ENCODE measurements at places on chromosomes 2 and 18. TPM values are rescaled to one million over a fixed set of nuclear protein-coding genes. Genes with fewer than 3 reads are reported as not detected.

COL3A1 gene
- total RNA-seq = 875 TPM

- no peak overlapping the region for H3K27ac ChIP-seq
- DNase-seq = no peak
- H3K36me3 ChIP-seq = no peaks in the 10 kb centered on the region
- no peaks in the 10 kb centered on the region for H3K27me3 ChIP-seq
- H3K4me1 ChIP-seq = no peaks in the 10 kb centered on the region
- no peak overlapping the region for H3K4me3 ChIP-seq
Measured at GRCh38 chr2:122145856-122146255, 390.4 kb downstream of the TSN start.

TDRD15 gene
- 0.14 TPM for total RNA-seq

OR6B2 gene
- not detected for total RNA-seq

- H3K4me3 ChIP-seq = no peak overlapping the region
- H3K27me3 ChIP-seq = no peaks in the 10 kb centered on the region
- no peak for DNase-seq
- no peak overlapping the region for H3K27ac ChIP-seq
Measured at GRCh38 chr2:176702131-176702530, 432.9 kb downstream of the MTX2 start.

IL18RAP gene
- total RNA-seq = 32.1 TPM

DNA sequence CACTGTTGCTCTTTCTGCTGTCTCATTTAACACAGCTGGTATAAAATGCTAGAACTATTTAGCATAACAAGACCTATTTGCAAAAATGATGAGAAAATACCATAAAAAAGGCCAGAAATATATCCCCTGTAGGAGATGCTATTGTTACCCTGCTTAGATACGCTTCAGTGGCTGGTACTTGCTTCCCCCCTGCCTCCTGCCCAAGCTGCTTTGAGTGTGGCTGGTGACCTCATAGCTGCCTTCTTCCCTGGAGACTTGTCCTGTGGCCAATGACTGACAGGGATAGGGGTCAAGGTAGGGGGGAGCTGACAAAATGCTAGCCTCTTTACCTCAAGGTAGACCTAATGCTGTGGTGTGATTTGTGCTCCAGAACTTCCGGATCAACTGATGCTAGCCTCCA lies 150.2 kb upstream of the ZEB2 start:
- no peak overlapping the region for H3K4me3 ChIP-seq
- H3K27ac ChIP-seq = no peak overlapping the region
- no peaks in the 10 kb centered on the region for H3K27me3 ChIP-seq
- peaks cover 6% of the 10 kb centered on the region for H3K4me1 ChIP-seq
- no peak for DNase-seq

DNA sequence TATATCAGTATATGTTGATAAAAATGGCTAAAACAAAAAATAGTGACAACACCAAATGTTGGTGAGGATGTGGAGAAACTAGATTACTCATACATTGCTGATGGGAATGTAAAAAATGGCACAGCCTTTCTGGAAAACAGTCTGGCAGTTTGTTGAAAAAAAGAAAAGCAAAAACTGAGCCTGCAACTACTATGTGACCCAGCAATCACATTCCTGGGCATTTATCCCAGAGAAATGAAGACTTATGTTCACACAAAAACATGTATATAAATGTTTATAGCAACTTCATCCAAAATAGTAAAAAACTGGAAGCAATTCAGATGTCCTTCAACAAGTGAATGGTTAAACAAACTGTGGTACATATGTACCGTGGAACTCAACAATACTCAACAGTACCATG lies 7.5 kb upstream of the KDSR start:
- no peak for DNase-seq
- H3K27ac ChIP-seq = no peak overlapping the region
- no peak overlapping the region for H3K4me3 ChIP-seq
- no peaks in the 10 kb centered on the region for H3K4me1 ChIP-seq

DNA sequence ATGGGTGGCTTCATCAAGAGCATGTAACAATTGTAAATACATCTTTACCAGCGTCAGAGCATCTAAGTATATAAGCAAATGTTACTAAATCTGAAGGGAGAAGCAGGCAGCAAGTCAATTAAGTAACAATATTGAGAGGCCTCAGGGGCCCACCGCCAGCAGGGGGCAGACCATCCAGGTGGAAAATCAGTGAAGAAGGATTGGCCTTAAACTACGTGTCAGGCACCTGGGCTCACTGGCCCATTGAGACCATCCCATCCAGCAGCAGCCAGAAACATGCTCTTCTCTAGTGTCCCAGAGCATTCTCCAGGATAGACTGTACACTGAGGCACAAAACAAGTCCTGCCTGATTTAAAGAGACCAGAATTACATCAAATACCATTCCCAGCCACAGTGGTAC lies 96.2 kb upstream of the SNTG2 start:
- no peaks in the 10 kb centered on the region for H3K27me3 ChIP-seq
- DNase-seq = no peak
- no peaks in the 10 kb centered on the region for H3K36me3 ChIP-seq
- no peak overlapping the region for H3K27ac ChIP-seq

DNA sequence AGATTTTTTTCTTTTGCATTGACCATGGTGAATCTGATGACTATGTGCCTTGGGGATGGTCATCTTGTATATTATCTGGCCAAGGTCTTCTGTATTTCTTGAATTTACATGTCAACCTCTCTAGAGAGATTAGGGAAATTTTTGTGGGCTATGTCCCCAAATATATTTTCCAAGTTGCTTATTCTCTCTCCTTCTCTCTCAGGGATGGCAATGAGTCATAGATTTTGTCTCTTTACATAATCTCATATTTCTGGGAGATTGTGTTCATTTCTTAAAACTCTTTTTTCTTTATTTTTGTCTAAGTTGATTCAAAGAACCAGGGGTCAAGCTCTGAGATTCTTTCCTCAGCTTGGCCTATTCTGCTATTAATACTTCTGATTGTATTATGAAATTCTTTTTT lies 9.9 kb downstream of the GKN2 start:
- no peaks in the 10 kb centered on the region for H3K27me3 ChIP-seq
- no peaks in the 10 kb centered on the region for H3K4me1 ChIP-seq
- H3K36me3 ChIP-seq = no peaks in the 10 kb centered on the region
- no peak for DNase-seq
- H3K4me3 ChIP-seq = no peak overlapping the region

GRCh38 chr18:2776601-2777000 lies 70.2 kb upstream of the EMILIN2 start:
- no peak for DNase-seq
- H3K4me1 ChIP-seq = no peaks in the 10 kb centered on the region
- H3K36me3 ChIP-seq = peaks cover 41% of the 10 kb centered on the region
- H3K27ac ChIP-seq = no peak overlapping the region
- no peaks in the 10 kb centered on the region for H3K27me3 ChIP-seq
- no peak overlapping the region for H3K4me3 ChIP-seq

DNA sequence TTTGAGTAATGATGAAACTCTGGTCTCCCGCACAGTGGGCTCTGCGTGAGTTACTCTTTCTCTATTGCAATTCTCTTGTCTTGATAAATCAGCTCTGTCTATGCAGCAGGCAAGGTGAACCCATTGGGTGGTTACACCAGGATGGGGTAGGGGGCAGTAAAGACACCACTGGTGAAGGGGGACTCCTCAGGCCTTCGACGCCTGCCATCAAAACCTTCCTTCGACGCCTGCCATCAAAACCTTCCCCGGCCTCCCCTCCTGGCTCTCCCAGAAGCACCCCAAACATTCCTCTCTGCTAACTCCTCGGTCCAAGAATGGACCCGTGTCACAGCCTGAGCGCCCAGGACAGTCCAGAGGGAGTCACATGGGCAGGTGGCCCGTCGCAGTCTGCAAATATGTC lies 4.8 kb upstream of the STARD7 start:
- no peaks in the 10 kb centered on the region for H3K27me3 ChIP-seq
- H3K4me3 ChIP-seq = no peak overlapping the region
- H3K4me1 ChIP-seq = peaks cover 7% of the 10 kb centered on the region
- H3K36me3 ChIP-seq = no peaks in the 10 kb centered on the region
- no peak for DNase-seq

- H3K4me1 ChIP-seq = peaks cover 41% of the 10 kb centered on the region
- no peaks in the 10 kb centered on the region for H3K27me3 ChIP-seq
- no peak overlapping the region for H3K4me3 ChIP-seq
- DNase-seq = peak; percentile 58
- H3K36me3 ChIP-seq = no peaks in the 10 kb centered on the region
- H3K27ac ChIP-seq = peak overlapping the region; percentile 90
Measured at GRCh38 chr2:217105733-217106649, 246.1 kb upstream of the TNP1 start.

DNA sequence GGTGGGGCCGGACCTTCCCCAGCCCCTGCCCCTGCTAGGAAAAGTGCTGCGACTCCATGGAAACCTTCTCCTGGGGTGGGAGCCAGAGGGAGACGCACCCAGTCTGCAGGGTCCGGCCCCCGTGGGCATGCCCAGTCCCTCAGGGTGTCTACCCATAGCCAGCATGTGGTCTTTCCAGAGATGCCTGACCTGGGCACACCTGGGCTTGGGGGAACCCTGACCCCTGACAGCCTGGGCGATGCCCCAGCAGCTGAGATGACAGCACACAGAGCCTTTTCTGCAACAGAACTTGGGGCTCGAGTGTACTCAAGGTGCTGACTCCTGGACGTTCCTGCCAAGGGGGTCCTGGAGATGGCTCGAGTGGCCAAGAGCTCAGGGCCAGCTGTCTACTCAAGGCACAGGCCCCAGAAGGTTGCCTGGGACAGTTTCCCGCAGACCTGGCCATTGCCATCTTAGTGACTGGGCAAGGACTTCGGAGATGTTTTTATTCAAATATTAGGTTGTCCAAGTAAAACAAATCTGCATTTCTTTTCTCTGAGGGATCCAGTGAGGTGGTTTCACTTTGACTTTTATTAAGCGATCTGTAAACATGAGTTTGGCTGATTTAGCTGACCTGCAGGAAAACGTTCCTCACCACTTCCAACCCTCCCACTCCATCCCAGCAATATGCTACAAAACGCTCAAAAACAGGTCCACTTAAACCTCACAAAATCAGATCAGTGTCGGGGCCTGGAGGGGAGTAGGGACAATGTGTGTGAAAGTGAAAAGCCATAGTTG lies 228.0 kb downstream of the EIPR1 start:
- H3K4me1 ChIP-seq = no peaks in the 10 kb centered on the region
- H3K27ac ChIP-seq = no peak overlapping the region
- DNase-seq = no peak

KCNG2 gene
- not detected for total RNA-seq

- H3K4me1 ChIP-seq = no peaks in the 10 kb centered on the region
- H3K27me3 ChIP-seq = no peaks in the 10 kb centered on the region
- H3K36me3 ChIP-seq = no peaks in the 10 kb centered on the region
- DNase-seq = no peak
Measured at GRCh38 chr2:62765619-62766376, 60.3 kb downstream of the EHBP1 start.

DNA sequence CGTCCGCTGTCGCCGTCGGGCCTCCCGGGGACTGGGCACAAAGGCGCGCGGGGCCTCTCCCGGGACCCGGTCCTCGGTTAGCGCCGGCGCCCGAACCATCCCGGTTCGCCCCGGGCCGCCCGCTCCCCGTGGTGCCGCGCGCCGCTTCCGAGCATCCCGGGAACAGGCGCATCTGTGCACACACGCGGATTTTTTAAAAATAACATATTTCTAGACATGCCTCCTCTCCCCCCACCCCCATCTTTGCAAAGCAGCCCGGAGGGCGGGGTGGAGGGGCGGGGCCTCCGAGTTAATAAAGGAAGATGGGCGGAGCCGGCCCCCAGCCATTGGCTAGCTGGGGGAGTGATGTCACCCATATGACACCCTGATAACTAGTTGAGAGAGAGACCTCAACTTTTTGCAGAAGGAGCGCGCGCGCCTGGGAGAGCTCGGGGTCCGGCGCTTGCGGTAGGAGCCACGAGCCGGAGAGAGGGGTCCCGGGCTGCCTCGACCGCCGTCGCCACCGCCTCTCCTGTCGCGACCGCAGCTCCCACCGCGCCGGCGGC lies at the start of gene SOX11:
SOX11 (plus strand) TSS at position 400 of the 545 bp plus-strand sequence. CDS start 338 bp downstream, outside the sequence.
- H3K36me3 ChIP-seq = no peaks in the 10 kb centered on the region
- H3K27me3 ChIP-seq = peaks cover 9% of the 10 kb centered on the region

GRB14 gene
- total RNA-seq = 7.9 TPM

ZNF516 gene
- total RNA-seq = 19.5 TPM

GRCh38 chr2:24725956-24726355 lies 67.2 kb downstream of the PTRHD1 start:
- no peak overlapping the region for H3K27ac ChIP-seq
- H3K36me3 ChIP-seq = peaks cover 8% of the 10 kb centered on the region
- peaks cover 26% of the 10 kb centered on the region for H3K4me1 ChIP-seq
- H3K4me3 ChIP-seq = no peak overlapping the region

DNA sequence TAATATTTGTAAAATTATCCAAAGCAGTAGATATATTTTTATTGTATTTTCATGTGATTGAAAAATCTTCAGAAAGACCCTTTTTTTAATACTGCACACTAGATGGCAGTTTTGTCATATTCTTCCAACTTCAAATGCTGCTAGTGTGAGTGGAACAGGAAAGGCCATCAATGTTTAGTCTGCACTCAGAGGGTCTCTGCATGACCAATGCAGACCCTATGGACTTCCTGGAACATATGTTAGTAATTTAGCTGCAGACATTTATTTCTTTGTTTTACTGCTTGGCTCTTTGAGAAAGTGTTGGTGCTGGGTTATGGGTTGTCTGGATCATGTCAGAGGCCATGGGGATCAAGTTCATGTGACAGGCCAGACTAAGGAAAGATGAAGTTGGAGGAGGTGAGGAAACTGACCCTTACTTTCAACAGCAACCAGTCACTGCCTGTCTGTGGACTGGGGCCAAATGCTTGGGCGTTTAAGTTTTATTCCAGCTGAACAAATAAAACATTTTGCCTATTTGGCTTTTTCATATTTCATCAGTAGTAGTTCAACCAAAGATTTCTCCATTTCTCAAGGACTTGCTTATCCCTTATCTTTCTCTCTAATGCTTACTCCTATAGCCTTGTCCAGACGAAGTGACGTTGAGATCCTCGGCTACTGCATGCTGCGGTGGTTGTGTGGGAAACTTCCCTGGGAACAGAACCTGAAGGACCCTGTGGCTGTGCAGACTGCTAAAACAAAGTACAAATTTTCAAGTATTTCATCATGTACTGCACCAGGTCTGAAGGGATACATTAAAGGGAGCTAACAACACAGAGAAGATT lies 84.8 kb downstream of the VRK2 start:
- H3K36me3 ChIP-seq = no peaks in the 10 kb centered on the region
- H3K4me3 ChIP-seq = no peak overlapping the region
- DNase-seq = no peak
- peaks cover 13% of the 10 kb centered on the region for H3K4me1 ChIP-seq

PAX8 gene
- total RNA-seq = 10.3 TPM

FAM161A gene
- total RNA-seq = 4.6 TPM

GRCh38 chr2:103991591-103991990 lies 862.3 kb upstream of the POU3F3 start:
- no peak for DNase-seq
- H3K27ac ChIP-seq = no peak overlapping the region
- no peaks in the 10 kb centered on the region for H3K36me3 ChIP-seq
- no peak overlapping the region for H3K4me3 ChIP-seq
- H3K4me1 ChIP-seq = no peaks in the 10 kb centered on the region

DNA sequence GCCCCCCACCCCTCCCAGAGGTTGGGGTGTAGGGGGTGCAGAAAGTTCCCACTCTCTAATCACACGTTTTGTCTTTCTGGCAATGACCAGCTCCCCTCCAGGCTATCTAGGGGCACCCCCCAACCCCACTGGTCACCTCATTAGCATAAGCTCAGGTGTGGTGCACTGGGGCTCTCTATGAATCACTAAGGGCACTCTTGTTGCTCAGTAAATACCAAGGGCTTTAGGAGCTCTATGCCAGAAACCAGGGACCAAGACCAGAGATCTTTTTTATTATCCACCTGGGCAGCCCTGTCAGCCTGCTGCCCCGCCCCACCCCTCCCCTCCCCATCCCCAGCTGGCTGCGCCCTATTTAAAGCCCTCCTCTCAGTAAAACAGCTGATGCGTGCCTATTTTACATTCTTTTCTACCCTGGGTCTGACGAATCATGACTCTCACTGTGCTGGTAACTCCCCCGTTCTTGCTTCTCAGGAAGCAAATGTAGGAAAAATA lies 24.3 kb downstream of the NCK2 start:
- no peak overlapping the region for H3K4me3 ChIP-seq
- no peaks in the 10 kb centered on the region for H3K27me3 ChIP-seq
- H3K4me1 ChIP-seq = peaks cover 4% of the 10 kb centered on the region
- DNase-seq = no peak

Measured in thoracic aorta (tissue), 2 donors.